Activated CD4-positive, alpha-beta T cell treated with anti-CD3 and anti-CD28 coated beads for 36 hours (primary cell): ENCODE measurements at places on chromosomes 2 and 18. TPM values are rescaled to one million over a fixed set of nuclear protein-coding genes. Genes with fewer than 3 reads are reported as not detected.

- no peak for DNase-seq
These were observed 398.4 kb downstream of the NUP35 start for GRCh38 chr2:183522489-183523266.

GRCh38 chr18:79460481-79461300, 65.0 kb downstream of the NFATC1 start:
- DNase-seq = no peak

- no peak for DNase-seq
These were observed 182.3 kb upstream of the PGAP1 start for GRCh38 chr2:197108758-197109157.

DNA sequence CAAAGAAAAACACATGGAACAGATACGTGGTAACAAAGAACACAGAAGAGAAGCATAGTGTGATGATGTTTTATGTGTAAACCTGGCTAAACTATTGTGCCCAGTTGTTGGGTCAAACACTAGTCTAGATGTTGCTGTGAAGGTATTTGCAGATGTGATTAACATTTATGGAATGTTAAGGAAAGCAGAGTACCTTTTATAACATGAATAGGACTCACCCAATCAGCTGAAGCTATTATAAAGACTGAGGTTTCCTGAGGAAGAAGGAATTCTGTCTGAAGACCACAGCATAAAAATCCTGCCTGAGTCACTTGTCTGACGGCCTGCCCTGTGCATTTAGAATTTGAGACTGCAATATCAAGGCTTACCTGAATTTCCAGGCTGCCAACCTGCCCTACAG, 253.1 kb downstream of the DYM start:
- no peak for DNase-seq

GRCh38 chr2:45237850-45238542, 228.7 kb upstream of the SIX2 start:
- DNase-seq = peak; percentile 45

- no peak for DNase-seq
These were observed 64.8 kb downstream of the CDCA7 start for GRCh38 chr2:173419506-173419905.

DNA sequence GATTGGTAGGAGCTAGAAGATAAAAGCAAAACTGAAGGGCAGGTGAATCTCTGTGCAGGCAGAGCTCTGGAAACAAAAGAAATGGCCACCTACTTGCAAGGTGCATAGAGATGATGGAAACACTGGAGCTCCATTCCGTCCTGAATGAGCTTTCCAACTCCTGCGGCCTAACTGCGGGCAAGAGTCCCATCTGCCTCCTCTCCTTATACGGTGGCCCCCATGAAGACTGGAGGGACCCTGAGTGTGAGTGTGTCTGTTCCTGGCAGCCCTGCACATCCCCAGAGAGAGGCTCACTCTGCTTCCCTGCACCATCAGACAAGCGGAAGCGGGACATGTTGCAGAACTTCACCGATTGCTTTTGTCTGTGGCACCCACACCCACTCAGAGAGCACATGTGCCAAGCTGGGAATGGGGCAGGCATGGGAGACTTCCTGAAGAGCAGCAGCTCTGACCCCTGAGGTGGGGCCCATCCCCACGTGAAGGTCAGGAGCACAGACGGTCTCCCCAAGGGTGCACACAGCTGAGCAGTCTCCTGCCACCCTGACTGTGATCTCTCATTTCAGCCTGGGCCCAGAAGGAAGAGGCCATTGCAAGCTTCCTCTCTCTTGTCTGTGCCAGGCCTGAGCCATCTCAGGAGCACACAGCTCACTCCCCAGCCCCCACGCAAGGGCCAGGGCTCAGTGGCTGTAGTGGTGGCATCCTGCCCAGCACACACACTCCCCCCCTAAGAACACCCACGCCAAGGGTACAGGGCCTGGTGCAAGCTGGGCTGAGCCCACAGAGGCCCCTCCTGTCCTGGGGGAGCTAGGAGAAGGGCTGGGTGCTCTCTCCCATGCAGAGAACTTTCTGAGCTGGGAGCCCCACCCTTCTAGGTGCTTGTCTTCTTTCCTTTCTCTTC, 75.3 kb downstream of the STPG4 start:
- no peak for DNase-seq

Gene CDK15
- total RNA-seq = not detected

Gene STPG4
- total RNA-seq = 0.14 TPM

Gene APCDD1
- not detected for total RNA-seq

Gene KCNG2
- total RNA-seq = not detected

Gene SKOR2
- total RNA-seq = 0.21 TPM

Gene ATL2
- total RNA-seq = 50.3 TPM

Gene NTSR2
- total RNA-seq = not detected

Gene PARD3B
- total RNA-seq = 0.46 TPM

Gene COPS8
- total RNA-seq = 65.8 TPM
